ENCODE measurements at places on chromosomes 16 and 17.

GRCh38 chr17:15261802-15262290 is 3.3 kb downstream of the PMP22 start:
- DNase-seq: no peak

DNA sequence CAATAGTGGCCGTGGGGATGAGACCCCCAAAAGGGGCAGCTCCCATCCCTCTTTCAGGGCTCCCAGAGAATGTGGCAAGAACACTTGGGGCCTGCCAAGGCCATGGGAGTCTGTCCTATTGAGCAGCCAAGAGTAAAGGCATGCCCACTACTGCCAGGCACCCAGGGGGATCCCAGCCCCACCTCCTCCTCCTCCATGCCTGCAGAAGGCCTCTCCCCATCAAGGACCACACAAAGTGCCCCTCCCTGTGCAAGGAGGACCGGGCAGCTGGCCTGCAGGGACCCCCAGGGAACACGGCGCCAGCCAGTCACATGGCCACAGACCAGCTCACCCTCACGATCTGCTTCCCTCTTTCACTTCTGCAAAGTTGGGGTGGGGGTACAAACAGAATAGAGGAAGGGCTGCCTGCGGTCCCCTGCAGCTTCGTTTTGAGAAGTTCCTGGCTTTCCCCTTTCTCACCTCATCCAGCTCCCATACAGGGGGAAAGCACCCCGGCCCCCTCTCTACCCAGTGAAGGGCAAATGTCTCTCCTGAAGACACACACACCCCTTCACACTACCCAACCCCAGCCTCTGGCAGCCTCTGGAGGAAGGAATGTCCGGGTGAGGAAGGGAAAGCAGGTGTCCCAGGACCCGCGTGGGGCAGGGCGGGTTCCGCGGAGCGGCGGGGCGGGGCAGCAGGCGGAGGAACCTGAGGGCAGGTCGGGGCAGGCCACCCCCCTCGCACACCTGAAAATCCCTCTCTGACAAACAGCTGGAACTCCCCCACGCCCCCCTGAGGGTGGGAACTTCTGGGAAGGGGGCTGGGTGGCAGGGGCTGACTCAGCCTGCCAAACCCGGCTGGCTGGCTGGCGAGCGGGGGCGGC is 2.0 kb downstream of the PPP1R9B start:
- peak; percentile 72 for DNase-seq

DNA sequence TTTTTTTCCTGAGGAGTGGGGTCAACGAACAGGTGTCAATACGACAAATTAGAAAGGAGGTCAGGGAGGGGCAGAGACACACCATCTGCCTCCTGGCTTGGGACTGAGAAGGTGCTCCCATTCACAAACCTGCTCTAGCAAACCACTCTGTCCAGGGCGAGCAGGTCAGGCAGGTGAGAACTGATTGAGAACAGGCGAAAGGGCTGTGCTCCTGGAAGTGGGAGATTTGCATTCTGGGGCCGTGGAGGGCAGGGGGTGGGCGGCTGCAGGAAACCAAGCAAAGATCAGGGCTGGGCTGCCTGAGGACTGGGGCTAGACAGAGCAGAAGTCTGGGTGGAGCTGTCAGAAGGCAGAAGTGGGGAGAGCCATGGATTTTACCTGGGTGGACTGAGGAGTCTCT is 98.9 kb upstream of the NLRP1 start:
- DNase-seq: no peak

GRCh38 chr17:3740611-3741073 is 16.9 kb downstream of the HASPIN start:
- DNase-seq: no peak

DNA sequence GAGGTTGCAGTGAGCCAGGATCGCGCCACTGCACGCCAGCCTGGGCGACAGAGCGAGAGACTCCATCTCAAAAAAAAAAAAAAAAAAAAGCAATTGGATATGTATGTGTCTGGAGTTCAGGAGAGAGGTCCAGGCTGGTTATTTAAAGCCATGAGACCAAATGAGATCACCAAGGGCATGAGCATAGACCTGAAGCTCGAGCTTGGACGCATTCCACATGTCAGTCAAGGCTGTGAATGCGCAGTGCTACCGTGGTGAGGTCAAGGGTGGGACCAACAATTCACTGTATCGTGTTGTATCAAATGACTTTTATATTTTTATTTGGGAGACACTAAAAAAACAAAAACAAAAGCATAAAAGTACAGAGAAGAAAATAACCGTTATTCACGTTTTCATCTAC is 29.1 kb upstream of the SPNS2 start:
- no peak for DNase-seq

DNA sequence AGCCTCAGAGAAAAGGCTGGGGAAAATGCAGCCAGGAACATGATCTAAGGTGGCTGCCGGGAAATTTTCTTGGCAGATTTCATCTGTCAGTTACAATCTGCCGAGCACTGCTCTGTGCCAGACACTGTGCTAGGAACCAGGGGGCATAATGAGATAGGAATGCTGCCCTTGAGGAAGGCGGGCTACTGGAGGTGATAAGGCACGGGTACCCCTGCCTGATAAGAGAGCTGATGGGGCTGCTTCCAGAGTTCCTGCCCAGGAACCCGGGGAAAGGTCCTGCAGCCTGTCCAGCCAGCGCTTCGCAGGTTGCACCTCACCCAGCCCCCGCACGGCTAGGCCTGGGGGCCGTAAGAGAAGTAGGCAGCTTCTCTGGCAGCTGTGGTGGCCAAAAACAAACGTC is 3.1 kb downstream of the SCNN1G start:
- no peak for DNase-seq

- no peak for DNase-seq
Observed at GRCh38 chr16:51163366-51163765, 12.3 kb upstream of the SALL1 start.

GRCh38 chr16:27633221-27633620 is 83.3 kb downstream of the KATNIP start:
- DNase-seq: no peak

GRCh38 chr16:29231244-29231643 is 175.3 kb downstream of the NPIPB11 start:
- DNase-seq: no peak

DNA sequence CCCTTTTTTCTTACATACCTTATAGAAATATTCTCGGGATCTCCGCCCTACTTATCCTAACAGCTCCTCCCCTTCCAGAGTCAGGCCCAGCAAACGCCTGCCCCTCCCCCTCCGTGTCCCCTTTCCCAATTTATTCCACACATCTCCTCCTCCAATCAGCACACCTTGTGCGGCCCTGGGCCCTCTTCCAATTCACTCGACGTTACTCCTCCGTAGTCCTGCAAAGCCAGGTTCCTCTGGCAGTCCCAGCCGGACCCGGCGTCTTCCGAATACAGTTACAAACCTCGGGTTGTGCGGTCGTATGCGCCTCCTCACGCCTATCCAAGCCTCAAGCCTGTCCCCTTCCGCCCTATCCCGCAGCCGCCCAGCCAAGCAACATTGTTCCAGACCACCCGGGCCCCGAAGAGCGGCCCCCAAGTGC is 677 bp downstream of the CBX1 start:
- no peak for DNase-seq

DNA sequence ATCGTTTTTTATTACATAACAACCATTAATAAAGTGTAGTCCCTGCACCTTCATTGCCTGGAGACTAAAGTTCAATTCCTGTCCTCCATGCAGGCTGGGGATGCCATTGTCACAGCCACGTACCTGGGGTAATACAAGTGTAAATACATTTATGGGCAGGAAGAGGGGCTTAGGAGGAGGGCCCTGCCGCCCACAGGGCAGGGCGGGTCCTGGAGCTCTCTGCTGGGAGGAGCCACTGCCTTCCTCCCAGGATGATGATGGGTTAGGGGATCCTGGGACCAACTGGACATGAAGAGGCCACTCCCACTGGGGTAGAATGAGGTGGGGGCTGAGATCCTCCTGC is 44.1 kb upstream of the SLC38A10 start:
- DNase-seq: peak; percentile 95

DNA sequence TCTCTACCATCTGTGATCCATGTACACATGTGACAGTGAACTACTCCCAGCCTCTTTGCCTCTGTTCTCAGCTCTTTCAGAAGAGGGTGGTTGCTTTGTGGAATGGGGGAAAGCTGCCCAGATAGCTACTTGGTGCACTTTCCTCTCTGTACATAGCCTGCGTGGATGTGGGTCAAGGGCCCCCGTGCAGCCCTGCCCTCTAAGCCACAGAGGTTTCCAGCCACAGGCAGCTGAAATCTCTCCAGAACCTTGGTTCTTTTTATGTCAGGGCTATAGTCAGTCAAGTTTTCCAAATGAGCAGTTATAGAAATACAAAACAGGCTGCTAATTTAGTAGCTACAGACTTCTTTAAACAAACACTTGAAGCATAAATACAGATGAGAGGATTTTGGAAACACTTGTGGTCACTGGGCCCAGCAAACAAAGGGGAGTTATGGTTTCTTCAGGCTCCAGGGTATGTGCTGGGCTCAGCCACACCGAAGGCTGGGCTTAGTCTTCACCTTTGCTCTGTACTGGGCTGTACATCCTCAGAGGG is 199.7 kb upstream of the ASIC2 start:
- DNase-seq: no peak

DNA sequence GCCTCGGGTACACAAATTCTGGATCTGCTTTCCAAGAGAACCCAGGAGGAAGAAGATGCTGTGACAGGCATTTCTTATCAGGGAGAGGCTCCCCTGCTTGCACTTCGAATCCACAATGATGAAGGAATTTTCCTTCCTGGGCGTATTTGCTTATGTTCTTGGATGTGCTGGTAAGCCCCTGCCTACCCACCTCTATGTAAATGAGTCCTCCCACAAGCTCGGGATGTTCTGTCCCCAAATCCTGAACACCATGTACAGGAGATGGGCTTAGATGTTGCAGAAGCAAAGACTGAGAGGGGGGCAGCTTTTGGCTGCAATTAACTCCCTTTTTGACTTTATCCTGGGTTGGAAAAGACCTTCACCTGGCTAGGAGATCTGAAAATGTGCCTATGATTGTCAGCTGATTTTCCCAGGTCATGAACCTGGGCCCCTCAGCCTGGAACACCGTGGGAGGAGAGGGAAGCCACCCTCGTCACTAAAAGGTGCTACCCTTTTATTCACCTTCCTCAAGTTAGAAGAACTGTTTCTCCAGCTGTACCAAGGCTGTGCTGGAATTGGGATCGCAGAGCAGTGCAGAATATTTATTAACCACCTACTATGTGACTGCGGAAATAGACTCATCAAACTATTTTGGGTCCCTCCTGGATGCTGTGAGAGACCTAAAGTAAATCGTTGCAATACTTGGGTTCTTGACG is 150.1 kb downstream of the RBFOX1 start:
- no peak for DNase-seq

- DNase-seq: no peak
Observed at GRCh38 chr17:16877099-16877498, 94.8 kb downstream of the TNFRSF13B start.

GRCh38 chr17:14575471-14575953 is 274.6 kb downstream of the HS3ST3B1 start:
- DNase-seq: no peak

DNA sequence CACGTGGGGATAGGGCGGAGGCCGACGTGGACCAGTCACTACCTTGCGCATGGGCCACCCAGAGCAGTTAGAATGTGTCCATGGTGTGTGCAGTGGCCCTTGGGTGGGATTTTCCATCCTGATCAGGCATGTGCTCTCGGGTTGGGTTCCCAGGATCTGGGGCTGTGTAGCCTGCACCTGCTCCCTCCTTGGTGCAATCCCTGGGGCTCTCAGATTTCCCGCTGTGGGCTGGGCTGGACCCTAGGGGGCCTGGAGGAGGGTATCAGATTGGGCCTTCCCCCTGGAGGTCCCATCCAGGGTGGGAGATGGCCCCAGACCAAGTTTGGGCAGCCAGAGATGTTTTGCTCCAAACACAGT is 1.3 kb downstream of the SMTNL2 start:
- DNase-seq: no peak

GRCh38 chr17:64777415-64778239 is 115.5 kb upstream of the SMURF2 start:
- peak; percentile 55 for DNase-seq

DNA sequence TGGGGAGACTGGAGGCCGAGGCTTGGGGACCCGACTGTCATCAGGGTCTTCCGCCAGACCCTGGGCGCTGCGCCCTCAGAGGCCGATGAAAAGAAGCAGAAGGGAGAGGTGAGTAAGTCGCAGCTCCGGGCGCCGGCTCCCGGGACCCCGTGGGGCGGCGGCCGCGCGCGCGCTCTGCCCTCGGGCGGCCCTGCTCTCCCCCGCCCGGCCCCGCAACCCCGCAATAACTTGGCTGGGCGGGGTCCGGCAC is 392 bp upstream of the ABHD15 start:
- DNase-seq: no peak
